Endodermal cell (in vitro differentiated cells): ENCODE measurements at places on chromosomes 5 and 9.

- no peak for DNase-seq
These were observed 152.7 kb upstream of the ADAMTS16 start for GRCh38 chr5:4987431-4987830.

GRCh38 chr5:52995095-52995494 lies 5.9 kb downstream of the ITGA2 start:
- DNase-seq: no peak

GRCh38 chr5:163885117-163885516 lies 379.7 kb downstream of the MAT2B start:
- DNase-seq: no peak

GRCh38 chr5:132420706-132421272 lies 51.3 kb downstream of the SLC22A5 start:
- no peak for DNase-seq

DNA sequence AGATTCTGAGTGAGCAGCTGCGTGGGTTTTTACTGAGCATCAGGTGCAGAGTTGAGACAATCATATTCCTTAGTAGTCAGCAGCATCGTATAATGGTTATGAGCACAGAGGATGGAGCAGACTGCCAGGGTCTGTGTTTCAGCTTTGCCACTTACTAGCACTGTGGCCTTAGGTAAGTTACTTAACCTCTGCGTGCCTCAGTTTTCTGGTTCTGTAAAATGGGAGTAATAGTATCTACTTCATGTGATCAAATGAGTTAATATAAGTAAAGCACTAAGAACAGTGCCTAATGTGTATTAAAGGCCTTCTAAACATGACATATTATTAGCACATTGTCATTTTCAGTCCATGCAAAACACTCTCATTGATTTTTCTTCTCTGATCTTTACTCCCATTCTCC lies 4.8 kb upstream of the BTF3 start:
- DNase-seq: no peak

GRCh38 chr5:36558641-36559040 lies 47.8 kb upstream of the SLC1A3 start:
- DNase-seq: no peak

DNA sequence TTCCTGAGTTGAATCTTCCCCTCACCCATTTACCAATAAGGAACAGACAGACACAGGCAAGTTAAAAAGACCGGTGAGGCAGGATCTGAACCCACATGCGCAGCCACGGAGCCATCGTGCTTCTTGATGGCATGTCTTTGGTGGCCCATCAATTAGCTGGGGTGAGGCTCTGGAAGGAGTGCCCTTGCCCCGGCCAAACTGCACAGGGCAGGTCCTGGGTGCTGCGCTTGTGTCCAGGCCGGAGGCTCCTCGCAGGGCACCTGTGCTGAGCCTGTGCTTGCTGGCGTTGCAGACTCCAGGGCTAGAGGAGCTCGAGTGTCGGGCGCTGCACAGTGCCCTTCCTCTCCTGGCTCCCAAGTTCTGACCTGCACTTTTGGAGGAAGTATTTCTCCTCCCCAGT lies 66.4 kb downstream of the PSMB7 start:
- no peak for DNase-seq

- DNase-seq: no peak
These were observed 43.7 kb upstream of the MIER3 start for GRCh38 chr5:56995596-56995995.

DNA sequence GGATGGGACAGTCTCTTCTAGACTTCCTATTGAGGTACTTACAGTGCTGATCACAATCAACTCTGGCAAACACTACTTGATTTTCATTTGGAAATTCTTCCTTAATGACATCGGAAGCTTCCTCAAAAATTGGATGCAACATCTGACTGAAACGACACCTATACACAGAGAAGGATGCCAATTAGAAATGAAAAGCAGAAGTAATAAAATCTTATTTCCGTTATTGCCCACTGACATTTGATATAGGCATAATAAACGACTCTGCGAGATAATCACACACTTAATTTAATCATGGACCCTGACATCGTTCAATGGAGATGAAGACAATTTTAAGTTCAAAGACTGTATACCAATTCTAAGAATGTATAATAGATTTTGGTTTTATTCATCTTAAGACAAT lies 46.4 kb downstream of the ERP44 start:
- DNase-seq: no peak
